ENCODE measurements at places on chromosomes 2 and 18.

GRCh38 chr2:204027091-204027490, 90.5 kb downstream of the ICOS start:
- no peak for DNase-seq

DNA sequence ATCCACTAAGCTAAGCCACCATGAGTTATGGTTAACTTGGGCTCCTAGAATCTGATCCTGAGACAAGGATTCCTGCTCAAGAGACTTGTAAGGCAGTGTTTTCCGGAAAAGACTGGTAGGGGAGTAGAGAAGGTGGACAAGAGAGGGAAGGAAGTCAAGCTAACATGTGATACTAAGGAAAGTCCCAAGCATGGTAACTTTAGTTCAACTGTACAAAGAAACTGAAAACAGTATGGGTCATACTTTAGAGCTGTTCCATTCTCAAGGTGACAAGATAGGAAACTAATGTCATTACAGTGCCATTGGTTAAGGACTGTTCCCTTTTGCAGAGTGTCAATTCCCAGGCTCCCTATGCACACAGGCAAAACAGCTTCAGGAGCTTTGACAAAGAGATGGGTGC, 5.8 kb downstream of the MYO5B start:
- DNase-seq: no peak

DNA sequence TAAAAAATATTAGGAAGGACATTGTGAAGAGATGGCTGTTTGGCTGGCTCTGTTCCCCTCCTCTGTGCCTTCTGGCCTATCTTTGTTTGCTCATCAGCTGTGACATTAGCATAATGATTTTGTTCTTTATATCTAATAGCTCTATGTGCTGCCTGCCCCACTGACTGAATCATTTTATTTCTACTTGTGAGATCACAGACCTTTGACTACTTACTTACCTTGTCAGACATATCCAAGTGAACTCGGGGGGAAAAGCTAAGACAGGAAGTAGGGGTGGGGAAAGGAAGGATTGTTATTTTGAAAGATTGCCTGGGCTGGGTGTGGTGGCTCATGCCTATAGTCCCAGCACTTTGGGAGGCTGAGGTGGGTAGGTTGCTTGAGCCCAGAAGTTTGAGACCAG, 104.2 kb downstream of the ASAP2 start:
- no peak for DNase-seq

DNA sequence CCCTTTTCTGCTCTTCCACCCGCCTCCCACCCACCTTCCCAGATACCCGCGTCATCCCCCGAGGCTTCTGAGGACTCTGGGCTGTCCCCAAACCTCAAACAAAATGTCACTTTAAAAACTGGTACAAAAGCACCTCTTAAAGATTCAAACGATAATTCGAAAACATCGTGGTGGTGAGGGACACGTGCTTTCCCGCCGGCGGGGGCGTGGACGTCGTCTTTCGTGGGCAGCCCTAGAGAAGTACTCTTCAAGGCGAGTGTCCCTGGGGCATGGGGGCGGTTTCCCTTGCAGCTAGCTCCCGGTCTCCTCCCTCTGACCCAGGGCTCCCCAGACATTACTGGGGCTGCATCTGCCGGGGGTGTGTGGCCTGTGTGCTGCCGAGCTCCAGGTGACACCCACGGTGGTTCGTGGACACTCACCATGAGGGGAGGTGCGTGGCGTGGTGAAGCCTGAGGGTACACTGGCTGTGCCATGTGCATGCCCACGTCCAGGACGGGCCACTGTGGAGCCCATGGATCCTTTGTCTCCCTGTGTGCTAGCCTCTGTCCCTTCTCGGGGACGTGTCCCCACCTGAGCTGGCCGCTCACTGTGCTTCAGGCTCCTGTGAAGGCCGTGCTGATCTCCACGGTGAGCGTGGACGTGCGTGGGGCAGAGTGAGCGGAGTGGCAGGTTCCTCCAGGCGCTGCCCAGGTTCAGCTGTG, 117.8 kb downstream of the NFATC1 start:
- DNase-seq: no peak

DNA sequence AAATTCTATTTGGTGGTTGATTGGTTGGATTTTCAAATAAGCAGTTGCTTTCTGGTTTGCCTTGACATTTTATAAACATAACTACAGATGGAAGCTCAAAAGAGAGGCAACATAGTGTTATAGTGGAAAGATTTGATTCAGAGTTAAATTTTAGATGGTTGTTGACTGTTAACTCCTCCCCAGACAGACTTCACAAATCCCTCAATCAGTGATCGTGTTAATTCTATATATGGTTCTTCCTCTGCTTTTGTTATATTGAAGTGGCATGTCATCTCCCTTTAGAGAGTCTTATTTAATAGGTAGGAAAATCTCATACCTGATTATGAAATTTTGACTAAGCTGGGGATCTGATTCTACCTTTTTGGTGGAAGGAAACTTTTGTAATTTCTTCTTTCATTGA, 19.5 kb downstream of the DGUOK start:
- no peak for DNase-seq
